ENCODE measurements at places on chromosomes 6 and 20. TPM values are rescaled to one million over a fixed set of nuclear protein-coding genes. Genes with fewer than 3 reads are reported as not detected.
A peak's percentile ranks its signal among the peaks of the same experiment; 100 is the strongest.

Gene C6orf141
- total RNA-seq = 11.2 TPM

Gene ERVFRD-1
- total RNA-seq = 0.10 TPM

Gene TGM2
- total RNA-seq = 32.8 TPM

Gene AKIRIN2
- 30.2 TPM for total RNA-seq

Gene CD109
- total RNA-seq = 4.5 TPM

Gene EIF6
- total RNA-seq = 194 TPM

Gene CRISP3
- total RNA-seq = not detected

Gene KCNK15
- 0.27 TPM for total RNA-seq

Gene HTR1E
- total RNA-seq = not detected

Gene RTF2
- total RNA-seq = 67.3 TPM

Gene PERP
- total RNA-seq = 78.4 TPM

Gene ITCH
- total RNA-seq = 71.4 TPM

Gene LIN28B
- total RNA-seq = not detected

Gene MLN
- total RNA-seq = not detected

- H3K4me3 ChIP-seq = no peak overlapping the region
- H3K27ac ChIP-seq = no peak overlapping the region
- no peak for DNase-seq
- no peaks in the 10 kb centered on the region for H3K4me1 ChIP-seq
- H3K27me3 ChIP-seq = no peaks in the 10 kb centered on the region
Measured at GRCh38 chr6:82385546-82385945, 21.9 kb downstream of the TPBG start.

DNA sequence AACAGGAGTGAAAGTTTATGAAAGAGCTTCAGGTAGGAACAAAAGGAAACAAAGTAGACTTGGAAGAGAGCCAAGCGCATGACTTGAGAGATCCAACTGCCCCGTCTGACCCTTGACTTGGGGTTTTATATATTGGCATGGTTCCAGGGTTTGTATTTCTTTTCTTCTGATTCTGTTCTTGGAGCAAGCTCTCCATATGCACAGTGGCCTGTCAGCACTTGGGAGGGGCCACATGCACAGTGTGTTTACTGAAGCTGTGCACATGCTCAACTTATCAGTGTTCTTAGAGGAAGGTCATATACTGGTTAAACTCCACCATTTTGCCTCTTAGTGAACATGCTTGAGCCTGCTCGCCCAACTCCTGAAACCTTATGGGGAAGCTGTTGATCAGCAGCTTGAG lies 953.7 kb downstream of the TFAP2A start:
- no peaks in the 10 kb centered on the region for H3K36me3 ChIP-seq
- H3K4me3 ChIP-seq = no peak overlapping the region
- H3K27me3 ChIP-seq = no peaks in the 10 kb centered on the region
- no peaks in the 10 kb centered on the region for H3K4me1 ChIP-seq
- no peak overlapping the region for H3K27ac ChIP-seq
- no peak for DNase-seq

GRCh38 chr6:106502559-106502958 lies 126.7 kb downstream of the RTN4IP1 start:
- no peak overlapping the region for H3K4me3 ChIP-seq
- H3K4me1 ChIP-seq = no peaks in the 10 kb centered on the region
- no peak overlapping the region for H3K27ac ChIP-seq
- no peaks in the 10 kb centered on the region for H3K27me3 ChIP-seq
- H3K36me3 ChIP-seq = no peaks in the 10 kb centered on the region

- DNase-seq = no peak
- no peaks in the 10 kb centered on the region for H3K36me3 ChIP-seq
- H3K27ac ChIP-seq = no peak overlapping the region
- no peaks in the 10 kb centered on the region for H3K4me1 ChIP-seq
- no peak overlapping the region for H3K4me3 ChIP-seq
- H3K27me3 ChIP-seq = no peaks in the 10 kb centered on the region
Measured at GRCh38 chr6:89475634-89476033, 42.7 kb downstream of the ANKRD6 start.

- H3K27me3 ChIP-seq = no peaks in the 10 kb centered on the region
- H3K4me3 ChIP-seq = no peak overlapping the region
- no peak overlapping the region for H3K27ac ChIP-seq
- no peaks in the 10 kb centered on the region for H3K4me1 ChIP-seq
- peak; percentile 12 for DNase-seq
Measured at GRCh38 chr6:166603043-166603690, 16.7 kb upstream of the RAMACL start.

DNA sequence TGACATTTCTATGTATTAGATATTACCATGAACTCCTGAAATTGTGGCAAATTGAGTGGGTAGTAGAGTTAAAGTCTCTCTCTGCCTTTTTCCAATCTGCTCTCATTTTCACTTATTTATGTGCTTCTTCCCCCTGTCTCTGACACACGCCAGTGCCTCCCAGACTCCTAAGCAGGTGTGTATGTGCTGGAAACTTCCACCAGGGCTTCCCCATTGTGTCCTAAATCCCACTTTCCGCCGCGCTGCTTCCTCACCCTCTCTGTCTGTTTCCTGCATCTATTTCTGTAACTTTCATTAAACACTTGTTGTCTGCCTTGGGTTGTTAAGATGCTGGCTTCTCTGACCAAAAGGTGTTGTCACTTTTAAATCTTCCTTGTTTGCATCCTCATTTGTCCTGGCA lies 97.6 kb upstream of the HDGFL1 start:
- DNase-seq = no peak
- H3K4me3 ChIP-seq = no peak overlapping the region
- H3K36me3 ChIP-seq = no peaks in the 10 kb centered on the region
- no peak overlapping the region for H3K27ac ChIP-seq

GRCh38 chr6:127343809-127344659 lies 625 bp upstream of the ECHDC1 start:
- no peaks in the 10 kb centered on the region for H3K27me3 ChIP-seq
- peak overlapping the region; percentile 52 for H3K4me3 ChIP-seq
- H3K4me1 ChIP-seq = peaks cover 6% of the 10 kb centered on the region
- H3K36me3 ChIP-seq = no peaks in the 10 kb centered on the region
- H3K27ac ChIP-seq = peak overlapping the region; percentile 86
- DNase-seq = peak; percentile 25

- no peak for DNase-seq
- no peaks in the 10 kb centered on the region for H3K4me1 ChIP-seq
- no peaks in the 10 kb centered on the region for H3K36me3 ChIP-seq
- H3K27me3 ChIP-seq = no peaks in the 10 kb centered on the region
- H3K27ac ChIP-seq = no peak overlapping the region
Measured at GRCh38 chr6:125802943-125803377, 12.2 kb downstream of the NCOA7 start.

- no peak overlapping the region for H3K4me3 ChIP-seq
- H3K36me3 ChIP-seq = no peaks in the 10 kb centered on the region
- no peaks in the 10 kb centered on the region for H3K4me1 ChIP-seq
Measured at GRCh38 chr6:24154121-24154520, 28.1 kb downstream of the NRSN1 start.

DNA sequence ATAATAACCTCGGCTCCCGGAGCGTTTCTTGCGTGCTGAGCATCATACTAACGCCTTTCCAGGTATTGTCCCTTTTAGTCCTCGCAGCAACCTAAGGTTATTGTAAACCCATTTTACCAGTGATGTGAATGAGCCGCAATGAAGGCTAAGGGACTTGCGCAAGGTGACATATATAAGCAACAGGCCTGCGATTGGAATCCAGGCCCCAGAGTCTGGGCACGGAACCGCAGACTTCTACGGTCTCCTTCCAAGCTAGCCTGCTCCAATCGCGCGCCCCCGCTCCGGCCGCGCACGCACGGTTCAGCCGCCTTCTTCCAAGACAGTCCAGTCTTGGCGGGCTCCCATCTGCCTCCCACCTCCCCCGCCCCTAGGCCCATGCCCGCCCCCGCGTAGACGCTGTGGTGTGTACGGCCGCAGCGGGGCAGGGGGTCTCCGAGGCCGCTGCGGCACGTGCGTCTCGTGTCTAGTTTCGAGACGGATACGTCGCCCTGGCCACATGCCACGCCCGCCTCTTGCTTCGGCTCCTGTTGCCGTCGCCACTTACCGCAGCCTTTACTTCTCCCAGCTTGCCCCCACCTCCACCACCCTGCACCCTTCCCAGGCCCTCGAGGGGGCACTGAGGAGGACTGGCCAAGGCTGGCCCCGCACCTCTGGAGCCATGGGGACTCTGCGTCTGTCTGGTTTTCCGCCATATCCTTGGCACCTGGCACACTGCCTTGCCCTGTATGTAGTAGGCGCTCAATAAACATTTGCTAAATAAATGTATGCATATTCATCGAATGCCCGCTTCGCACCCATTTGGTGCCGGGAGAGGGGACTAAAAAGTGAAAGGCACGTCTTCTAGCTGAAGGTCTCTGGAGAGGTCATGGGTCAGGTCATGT lies 855 bp upstream of the GFOD1 start:
- H3K36me3 ChIP-seq = no peaks in the 10 kb centered on the region
- H3K27ac ChIP-seq = peak overlapping the region; percentile 69
- H3K4me1 ChIP-seq = no peaks in the 10 kb centered on the region
- no peaks in the 10 kb centered on the region for H3K27me3 ChIP-seq
- H3K4me3 ChIP-seq = peak overlapping the region; percentile 49
- peak; percentile 61 for DNase-seq

GRCh38 chr6:158552796-158553138 lies 7.1 kb upstream of the TMEM181 start:
- DNase-seq = no peak
- no peaks in the 10 kb centered on the region for H3K36me3 ChIP-seq
- no peak overlapping the region for H3K4me3 ChIP-seq

DNA sequence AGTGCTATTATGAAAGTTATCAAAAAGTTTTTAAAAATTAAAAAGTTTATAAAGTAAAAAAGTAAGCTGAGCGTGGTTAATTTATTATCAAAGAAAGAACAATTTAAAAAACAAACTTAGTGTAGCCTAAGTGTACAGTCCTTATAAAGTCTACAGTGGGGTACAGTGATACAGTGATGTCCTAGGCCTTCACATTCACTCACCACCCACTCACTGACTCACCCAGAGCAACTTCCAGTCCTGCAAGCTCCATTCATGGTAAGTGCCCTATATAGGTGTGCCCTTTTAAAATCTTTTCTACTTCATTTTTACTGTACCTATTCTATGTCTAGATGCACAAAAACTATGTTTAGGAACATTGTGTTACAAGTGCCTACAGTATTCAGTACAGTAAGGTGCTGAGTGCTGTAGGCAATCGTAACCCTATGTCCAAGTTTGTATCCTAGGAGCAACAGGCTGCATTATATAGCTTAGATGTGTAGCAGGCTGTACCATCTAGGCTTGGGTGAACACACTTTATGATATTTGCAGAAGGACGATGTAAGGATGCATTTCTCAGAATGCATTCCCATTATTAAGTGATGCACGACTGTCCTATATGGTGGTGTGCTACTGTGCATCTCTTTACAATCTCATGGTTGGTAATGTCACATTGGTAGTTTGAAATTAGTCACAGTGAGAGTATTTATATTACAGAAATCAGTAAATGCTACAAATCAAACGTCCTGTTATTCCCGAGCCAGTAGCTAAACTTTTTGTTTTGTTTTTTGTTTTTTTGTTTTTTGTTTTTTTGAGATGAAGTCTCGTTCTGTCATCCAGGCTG lies 158.3 kb downstream of the GMPR start:
- H3K27ac ChIP-seq = no peak overlapping the region
- no peaks in the 10 kb centered on the region for H3K4me1 ChIP-seq
- H3K36me3 ChIP-seq = no peaks in the 10 kb centered on the region
- H3K27me3 ChIP-seq = no peaks in the 10 kb centered on the region
- no peak overlapping the region for H3K4me3 ChIP-seq

GRCh38 chr20:64049060-64049877 lies at the start of gene SOX18:
TSS of gene SOX18 (minus strand) at chr20:64049639. CDS start at chr20:64049516, 123 bp downstream.
- H3K27ac ChIP-seq = no peak within 1 kb of the TSS
- no peaks in the 10 kb centered on the region for H3K4me1 ChIP-seq
- no peaks in the 10 kb centered on the region for H3K36me3 ChIP-seq
- peaks cover 72% of the 10 kb centered on the region for H3K27me3 ChIP-seq
- no peak within 1 kb of the TSS for H3K4me3 ChIP-seq

DNA sequence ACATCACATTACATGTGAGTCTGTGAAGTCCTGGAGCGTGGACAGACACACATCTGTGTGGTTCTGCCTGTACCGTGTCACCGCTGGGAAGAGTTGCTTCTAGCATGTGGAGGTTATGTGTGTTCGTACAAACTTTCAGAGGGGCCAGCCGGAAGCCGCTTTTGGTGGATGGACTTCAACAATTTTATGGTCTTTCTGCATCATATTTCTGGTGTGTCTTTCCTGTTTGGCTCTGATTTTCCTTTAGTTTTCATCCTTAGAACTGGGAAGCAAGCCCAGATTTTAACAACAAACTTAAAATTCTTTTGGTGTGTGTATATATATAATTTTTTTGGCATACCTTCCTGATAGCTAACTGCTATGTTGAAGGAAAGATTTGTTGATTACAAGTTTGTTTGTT lies 71.2 kb downstream of the TIAM2 start:
- no peaks in the 10 kb centered on the region for H3K36me3 ChIP-seq
- no peak for DNase-seq
- no peak overlapping the region for H3K27ac ChIP-seq
- no peak overlapping the region for H3K4me3 ChIP-seq
- H3K4me1 ChIP-seq = no peaks in the 10 kb centered on the region
- no peaks in the 10 kb centered on the region for H3K27me3 ChIP-seq

DNA sequence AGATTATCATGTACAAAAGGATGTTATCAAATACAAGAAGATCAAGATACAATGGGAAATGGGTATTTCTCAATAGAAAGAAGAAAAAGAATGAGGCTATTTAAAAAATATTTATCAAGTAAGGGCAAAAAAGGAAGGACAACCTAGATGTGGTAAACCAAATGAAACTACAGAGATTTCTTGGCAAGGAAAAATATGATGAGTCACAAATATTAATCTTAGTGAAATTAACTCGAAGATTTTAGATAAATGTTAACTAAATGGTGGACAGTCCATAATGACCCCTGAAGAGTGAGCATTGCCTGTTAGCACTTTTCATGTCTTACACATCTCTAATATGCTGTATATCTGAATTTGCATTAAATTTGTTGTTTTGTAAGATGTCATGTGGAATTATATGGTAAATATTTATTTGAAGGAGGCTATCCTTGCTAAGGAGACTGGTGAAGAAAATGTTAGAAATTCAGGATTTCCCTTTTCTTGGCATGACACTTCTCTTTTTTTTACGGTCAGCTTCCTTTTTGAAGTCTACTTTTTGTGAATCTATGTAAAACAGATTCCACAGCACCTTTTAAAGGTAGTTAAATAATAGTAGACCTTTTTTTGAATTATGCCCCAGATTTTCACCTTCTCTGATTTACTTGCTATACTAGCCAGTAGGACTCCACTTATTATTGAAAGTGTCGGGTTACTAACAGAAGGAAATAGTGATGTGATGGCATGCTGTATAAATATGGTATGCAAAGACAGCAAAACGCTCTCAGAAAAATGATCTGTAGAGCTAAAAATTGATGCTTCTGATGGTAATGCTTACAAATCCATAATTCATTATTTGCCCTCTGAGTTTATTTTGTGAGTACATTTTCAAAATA lies 120.5 kb downstream of the HIVEP1 start:
- no peaks in the 10 kb centered on the region for H3K27me3 ChIP-seq
- no peaks in the 10 kb centered on the region for H3K4me1 ChIP-seq
- H3K27ac ChIP-seq = no peak overlapping the region

GRCh38 chr6:81937296-81937937 lies 184.9 kb upstream of the TENT5A start:
- H3K27me3 ChIP-seq = no peaks in the 10 kb centered on the region
- no peaks in the 10 kb centered on the region for H3K36me3 ChIP-seq
- no peak overlapping the region for H3K4me3 ChIP-seq
- no peaks in the 10 kb centered on the region for H3K4me1 ChIP-seq
